Neural crest cell (in vitro differentiated cells): ENCODE measurements at places on chromosomes 3 and 15. TPM values are rescaled to one million over a fixed set of nuclear protein-coding genes. Genes with fewer than 3 reads are reported as not detected.

DNA sequence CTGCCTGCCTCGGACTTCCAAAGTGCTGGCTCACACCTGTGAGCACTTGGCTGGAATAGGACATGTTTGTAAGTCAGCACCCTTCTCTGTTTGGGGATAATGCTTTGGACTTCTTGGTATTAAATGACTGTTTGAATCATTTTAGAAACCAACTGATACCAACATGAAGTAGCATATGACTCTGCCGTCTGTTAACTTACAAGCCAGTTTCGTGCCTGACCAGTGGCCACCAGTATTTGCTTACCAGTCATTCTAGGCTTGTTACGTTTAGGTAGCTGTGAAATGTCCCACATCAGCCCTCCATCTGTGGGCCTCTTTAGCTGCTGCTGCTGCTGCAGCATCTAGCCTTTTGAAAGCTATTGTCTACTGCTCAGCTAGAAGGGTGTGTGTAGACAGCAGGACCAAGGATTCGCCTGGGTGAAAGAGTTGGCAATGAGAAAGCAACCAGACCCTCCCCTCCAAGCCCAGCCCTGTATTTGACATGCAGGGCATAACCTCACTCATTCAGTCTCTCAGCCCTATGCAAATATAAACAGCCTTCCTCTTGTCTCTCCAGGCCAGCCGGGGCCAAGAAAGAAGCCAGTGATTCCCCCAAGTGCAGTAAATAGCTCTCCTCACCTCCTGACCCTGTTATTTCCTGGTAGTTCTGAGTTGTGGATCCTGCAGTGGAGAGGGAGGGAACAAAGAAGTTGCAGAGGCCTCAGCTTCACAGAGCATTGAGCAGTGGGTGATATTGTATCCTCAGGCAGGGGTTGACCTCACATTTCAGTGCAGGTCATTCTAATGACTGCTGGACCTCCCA is 51.0 kb downstream of the NKIRAS1 start:
- DNase-seq = peak; percentile 57

- DNase-seq = no peak
Observed at GRCh38 chr15:93057618-93058017, 31.4 kb downstream of the RGMA start.

DNA sequence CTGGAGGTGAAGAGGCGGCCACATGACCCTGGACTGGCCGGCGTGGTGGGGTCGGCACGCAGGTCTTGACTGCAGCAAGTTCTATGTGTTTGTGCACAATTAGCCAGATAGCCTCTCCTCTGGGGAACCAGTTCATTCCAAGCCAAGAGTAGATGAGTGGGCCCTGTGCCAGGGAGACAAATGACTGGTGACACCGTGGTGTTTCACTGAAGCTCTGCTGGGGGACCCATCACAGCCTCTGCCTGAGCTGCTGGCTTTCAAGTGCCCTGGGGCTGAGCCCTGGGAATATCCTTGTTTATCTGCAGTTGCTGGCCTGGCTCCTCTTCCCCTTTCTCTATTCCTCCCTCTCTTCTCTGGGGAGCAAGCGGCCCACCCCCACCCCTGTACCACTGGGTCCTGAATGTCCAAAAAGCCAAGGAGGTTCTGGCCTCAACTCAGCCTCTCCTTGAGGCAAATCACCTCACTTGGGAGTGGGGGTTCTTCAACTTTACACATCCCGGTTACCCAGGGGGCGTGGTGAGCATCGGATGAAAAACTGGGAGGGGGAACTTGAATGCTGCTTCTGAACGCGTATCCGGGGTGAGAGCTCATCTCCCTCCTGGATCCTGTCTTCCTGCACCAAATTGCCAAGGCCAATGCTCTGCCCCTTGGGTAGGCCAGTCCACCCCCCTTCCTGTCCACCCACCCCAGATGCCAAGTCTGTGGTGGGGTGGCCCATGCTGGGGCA is 199.6 kb upstream of the LYSMD4 start:
- no peak for DNase-seq

Gene ADAMTS7
- total RNA-seq = 62.9 and 68.2 TPM in 2 replicates
